Left ventricle myocardium inferior (tissue), 1 donor: ENCODE measurements at places on chromosomes 3 and 15.

- H3K4me3 ChIP-seq: no peak overlapping the region
- H3K36me3 ChIP-seq: no peaks in the 10 kb centered on the region
- no peaks in the 10 kb centered on the region for H3K27me3 ChIP-seq
- peak overlapping the region; percentile 74 for H3K27ac ChIP-seq
- H3K4me1 ChIP-seq: peaks cover 22% of the 10 kb centered on the region
Observed at GRCh38 chr3:113261626-113262303, 50.4 kb downstream of the BOC start.

GRCh38 chr3:143476965-143477640, 357.5 kb downstream of the CHST2 start:
- no peak overlapping the region for H3K27ac ChIP-seq
- no peaks in the 10 kb centered on the region for H3K4me1 ChIP-seq
- no peaks in the 10 kb centered on the region for H3K36me3 ChIP-seq
- no peak overlapping the region for H3K4me3 ChIP-seq

- no peak for DNase-seq
- H3K27me3 ChIP-seq: peaks cover 6% of the 10 kb centered on the region
- H3K4me3 ChIP-seq: no peak overlapping the region
- no peak overlapping the region for H3K27ac ChIP-seq
Observed at GRCh38 chr3:135125171-135125801, 330.2 kb downstream of the EPHB1 start.

- peaks cover 12% of the 10 kb centered on the region for H3K27me3 ChIP-seq
- no peak overlapping the region for H3K27ac ChIP-seq
- no peaks in the 10 kb centered on the region for H3K36me3 ChIP-seq
Observed at GRCh38 chr15:101543431-101543830, 53.9 kb upstream of the PCSK6 start.

GRCh38 chr3:153127788-153128187, 34.2 kb upstream of the RAP2B start:
- DNase-seq: no peak
- H3K4me1 ChIP-seq: no peaks in the 10 kb centered on the region
- no peaks in the 10 kb centered on the region for H3K36me3 ChIP-seq
- H3K4me3 ChIP-seq: no peak overlapping the region

GRCh38 chr3:13365390-13366379, 54.4 kb downstream of the NUP210 start:
- H3K4me3 ChIP-seq: no peak overlapping the region
- no peaks in the 10 kb centered on the region for H3K27me3 ChIP-seq
- H3K27ac ChIP-seq: no peak overlapping the region

GRCh38 chr3:114217266-114217665, 20.1 kb downstream of the ZNF80 start:
- peaks cover 69% of the 10 kb centered on the region for H3K27me3 ChIP-seq
- H3K4me3 ChIP-seq: no peak overlapping the region
- no peak for DNase-seq
- H3K36me3 ChIP-seq: no peaks in the 10 kb centered on the region

DNA sequence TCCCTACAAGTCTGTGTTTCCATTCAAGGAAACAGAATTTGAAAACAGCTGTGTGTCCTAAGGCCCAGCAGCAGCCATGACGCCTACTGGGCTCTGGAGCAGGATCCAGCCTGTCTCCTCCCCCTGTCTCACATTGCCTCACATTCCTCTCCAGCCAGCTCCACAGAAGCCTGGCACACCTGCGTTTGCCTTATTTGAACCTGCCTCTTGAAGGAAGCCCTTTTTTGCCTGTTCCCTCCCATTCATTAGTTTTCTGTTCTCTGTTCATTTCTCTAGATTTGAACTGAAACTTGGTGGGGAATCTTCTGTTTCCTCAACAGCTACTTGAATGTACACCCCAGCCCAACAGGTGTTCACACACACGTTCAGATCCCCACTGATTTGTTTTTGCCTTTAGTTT, 890.5 kb downstream of the TUSC7 start:
- no peaks in the 10 kb centered on the region for H3K27me3 ChIP-seq
- no peak overlapping the region for H3K27ac ChIP-seq
- H3K4me1 ChIP-seq: no peaks in the 10 kb centered on the region
- DNase-seq: no peak
- no peak overlapping the region for H3K4me3 ChIP-seq

GRCh38 chr3:139718415-139718814, 40.6 kb upstream of the NMNAT3 start:
- no peaks in the 10 kb centered on the region for H3K36me3 ChIP-seq
- H3K27me3 ChIP-seq: peaks cover 8% of the 10 kb centered on the region
- H3K27ac ChIP-seq: no peak overlapping the region
- no peak overlapping the region for H3K4me3 ChIP-seq
- H3K4me1 ChIP-seq: no peaks in the 10 kb centered on the region
- peak; percentile 44 for DNase-seq

DNA sequence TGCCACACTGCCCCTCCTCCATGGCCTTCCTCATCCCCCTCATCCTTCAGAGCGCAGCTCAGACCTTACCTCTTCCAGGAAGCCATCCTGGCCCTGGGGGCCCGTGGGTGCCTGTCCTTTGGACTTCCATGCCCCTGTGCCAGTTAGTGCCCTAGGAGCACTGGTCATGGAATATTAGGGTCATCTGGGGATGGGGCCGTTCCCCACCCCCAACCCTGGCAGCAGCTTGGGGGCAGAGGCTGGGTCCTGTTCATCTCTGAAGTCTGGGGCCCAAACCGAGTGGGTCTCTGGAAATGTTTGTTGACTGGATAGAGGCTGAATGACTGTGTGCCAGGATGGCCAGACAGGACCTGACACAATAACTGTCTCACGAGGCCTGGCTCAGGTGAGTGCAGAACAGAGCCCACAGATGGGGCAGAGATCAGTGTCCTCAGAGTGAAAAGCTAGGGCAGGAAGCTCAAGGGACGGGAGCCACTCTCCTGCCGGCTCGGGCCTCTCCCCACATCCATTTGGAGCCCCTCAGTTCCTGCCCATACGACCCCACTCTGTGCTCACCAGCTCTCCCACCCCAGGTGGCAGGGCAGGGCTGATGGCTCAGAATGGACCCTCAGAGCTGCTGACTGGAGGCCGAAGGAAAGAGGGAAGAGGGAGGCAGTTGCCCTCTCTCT, 62.5 kb downstream of the TLE3 start:
- peaks cover 94% of the 10 kb centered on the region for H3K27me3 ChIP-seq
- H3K27ac ChIP-seq: no peak overlapping the region
- DNase-seq: no peak
- peaks cover 8% of the 10 kb centered on the region for H3K4me1 ChIP-seq

- DNase-seq: peak; percentile 30
- peaks cover 25% of the 10 kb centered on the region for H3K4me1 ChIP-seq
- H3K27ac ChIP-seq: no peak overlapping the region
Observed at GRCh38 chr15:81407718-81408117, 33.7 kb upstream of the TMC3 start.

DNA sequence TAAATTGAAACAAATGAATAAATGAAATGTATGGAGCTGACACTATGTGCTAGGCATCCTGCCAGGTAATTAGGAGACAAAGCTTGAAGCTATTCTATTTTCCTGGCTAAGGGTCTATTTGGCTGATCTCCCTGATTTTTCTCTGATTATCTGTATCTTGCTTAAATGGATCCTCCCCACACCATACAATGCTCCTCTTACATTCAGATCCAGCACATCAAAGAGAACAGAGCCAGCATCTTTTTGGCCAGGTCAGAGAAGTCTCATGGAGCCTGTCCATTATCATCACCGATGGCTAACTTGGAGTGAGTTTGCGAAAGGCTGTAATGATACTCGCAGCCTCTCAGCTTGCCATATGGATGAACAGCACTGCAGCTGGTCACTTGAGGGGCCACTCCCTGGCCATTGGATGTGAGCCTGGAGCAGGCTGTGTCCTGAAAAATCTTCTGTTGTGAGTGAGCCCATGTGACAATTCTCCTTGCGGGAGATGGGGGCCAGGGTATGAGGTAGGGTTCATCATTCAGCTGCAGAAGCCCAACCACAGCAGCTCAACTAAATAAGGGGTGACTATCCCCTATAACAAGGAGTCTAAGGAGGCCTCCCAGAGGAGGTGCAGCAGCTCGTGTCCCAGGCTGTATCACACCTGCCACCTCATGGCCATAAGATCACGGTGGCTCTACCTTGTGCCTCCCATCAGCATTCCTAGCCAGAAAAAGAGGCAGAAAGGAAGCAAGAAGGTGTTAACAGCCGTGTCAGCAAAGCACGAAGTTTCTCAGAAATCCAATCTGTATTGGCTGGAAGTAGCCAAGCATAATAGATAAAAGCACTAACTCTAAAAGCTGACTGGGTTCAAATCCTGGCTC, 69.3 kb upstream of the ST8SIA2 start:
- H3K27ac ChIP-seq: no peak overlapping the region
- DNase-seq: peak; percentile 20
- no peaks in the 10 kb centered on the region for H3K36me3 ChIP-seq
- peaks cover 18% of the 10 kb centered on the region for H3K4me1 ChIP-seq
- H3K4me3 ChIP-seq: no peak overlapping the region

DNA sequence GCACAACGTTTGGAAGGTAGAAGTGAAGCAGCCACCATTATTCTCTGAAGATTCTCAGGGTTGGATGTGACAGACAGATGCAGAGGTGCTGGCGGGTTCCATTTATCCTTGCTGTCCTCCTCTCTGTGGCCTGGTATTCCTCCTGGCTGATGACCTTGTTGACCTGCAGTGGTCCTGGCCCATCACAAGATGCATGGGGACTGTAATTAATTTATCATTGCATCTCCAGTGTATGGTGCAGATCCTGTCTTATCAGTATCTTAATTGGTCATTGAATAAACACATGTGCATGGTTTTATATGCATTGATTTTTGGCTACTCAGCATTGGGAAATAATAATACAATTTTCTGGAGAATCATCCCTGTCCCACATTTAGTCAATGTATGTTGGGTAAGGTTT, 259.4 kb upstream of the LRRFIP2 start:
- H3K4me3 ChIP-seq: no peak overlapping the region
- no peak for DNase-seq
- no peak overlapping the region for H3K27ac ChIP-seq
- H3K27me3 ChIP-seq: no peaks in the 10 kb centered on the region

GRCh38 chr3:37526511-37526910, 335.2 kb upstream of the CTDSPL start:
- no peaks in the 10 kb centered on the region for H3K27me3 ChIP-seq
- DNase-seq: peak; percentile 82
- peaks cover 57% of the 10 kb centered on the region for H3K36me3 ChIP-seq
- peak overlapping the region; percentile 84 for H3K27ac ChIP-seq

- H3K27me3 ChIP-seq: no peaks in the 10 kb centered on the region
- H3K4me3 ChIP-seq: peak overlapping the region; percentile 91
- peaks cover 88% of the 10 kb centered on the region for H3K4me1 ChIP-seq
Observed at GRCh38 chr15:64096668-64097384, 1.0 kb downstream of the SNX1 start.

DNA sequence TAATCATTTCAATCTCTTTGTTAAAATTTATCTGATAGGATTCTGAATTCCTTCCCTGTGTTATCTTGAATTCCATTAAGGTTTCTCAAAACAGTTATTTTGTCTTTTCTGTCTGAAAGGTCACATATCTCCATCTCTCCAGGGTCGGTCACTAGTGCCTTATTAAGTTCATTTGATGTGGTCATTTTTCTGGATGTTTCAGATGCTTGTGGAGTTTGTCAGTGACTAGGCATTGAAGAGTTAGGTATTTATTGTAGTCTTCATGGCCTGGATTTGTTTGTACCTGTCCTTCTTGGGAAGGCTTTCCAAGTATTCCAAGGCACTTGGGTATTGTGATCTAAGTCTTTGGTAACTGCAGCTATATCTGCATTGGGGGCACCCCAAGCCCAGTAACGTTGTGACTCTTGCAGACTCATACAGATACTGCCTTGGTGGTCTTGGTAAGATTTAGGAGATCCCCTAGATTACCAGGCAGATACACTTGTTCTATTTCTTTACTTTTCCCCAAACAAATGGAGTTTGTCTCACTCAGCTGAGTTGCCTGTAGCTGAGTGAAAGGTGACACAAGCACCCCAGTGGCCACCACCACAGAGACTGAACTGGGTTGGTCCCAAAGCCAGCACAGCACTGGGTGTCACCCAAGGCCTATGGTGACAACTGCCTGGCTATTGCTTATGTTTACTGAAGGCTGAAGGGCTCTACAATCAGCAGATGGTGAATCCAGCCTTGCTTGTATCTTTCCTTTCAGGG, 18.9 kb upstream of the SLC27A2 start:
- no peak overlapping the region for H3K4me3 ChIP-seq
- no peak overlapping the region for H3K27ac ChIP-seq
- no peaks in the 10 kb centered on the region for H3K4me1 ChIP-seq
- H3K27me3 ChIP-seq: peaks cover 12% of the 10 kb centered on the region
- DNase-seq: no peak
- no peaks in the 10 kb centered on the region for H3K36me3 ChIP-seq

GRCh38 chr3:110332629-110333028, 739.0 kb upstream of the NECTIN3 start:
- DNase-seq: no peak
- H3K27me3 ChIP-seq: no peaks in the 10 kb centered on the region
- no peaks in the 10 kb centered on the region for H3K36me3 ChIP-seq
- no peak overlapping the region for H3K4me3 ChIP-seq
- no peaks in the 10 kb centered on the region for H3K4me1 ChIP-seq
- H3K27ac ChIP-seq: no peak overlapping the region

DNA sequence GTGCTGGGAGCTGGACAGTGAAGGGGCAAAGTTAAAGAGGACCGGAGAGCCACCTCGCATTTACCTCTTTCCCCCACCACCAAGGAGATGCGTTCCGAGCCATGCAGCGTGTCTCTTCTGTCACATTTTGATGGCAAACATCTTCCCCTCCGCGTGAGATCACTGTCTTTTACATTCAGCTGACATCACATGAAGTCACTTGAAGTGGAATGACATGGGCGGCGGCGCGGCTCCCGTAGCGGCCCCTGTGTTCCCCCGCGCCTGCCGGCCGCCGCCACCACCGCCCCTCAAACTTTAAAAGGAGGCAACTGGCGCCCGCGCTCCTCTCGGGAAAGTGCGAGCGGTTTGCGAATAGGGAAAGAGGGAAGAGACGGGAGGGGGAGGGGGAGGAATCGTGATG, at the start of gene FEZF2:
Gene FEZF2, minus strand, starts transcription at position 336 of the 400 bp plus-strand sequence. CDS start 682 bp downstream, outside the sequence.
- peaks cover 100% of the 10 kb centered on the region for H3K27me3 ChIP-seq
- peak within 1 kb of the TSS; percentile 47 for H3K4me3 ChIP-seq
- no peak within 1 kb of the TSS for H3K27ac ChIP-seq
- no peaks in the 10 kb centered on the region for H3K36me3 ChIP-seq
- no peak for DNase-seq

DNA sequence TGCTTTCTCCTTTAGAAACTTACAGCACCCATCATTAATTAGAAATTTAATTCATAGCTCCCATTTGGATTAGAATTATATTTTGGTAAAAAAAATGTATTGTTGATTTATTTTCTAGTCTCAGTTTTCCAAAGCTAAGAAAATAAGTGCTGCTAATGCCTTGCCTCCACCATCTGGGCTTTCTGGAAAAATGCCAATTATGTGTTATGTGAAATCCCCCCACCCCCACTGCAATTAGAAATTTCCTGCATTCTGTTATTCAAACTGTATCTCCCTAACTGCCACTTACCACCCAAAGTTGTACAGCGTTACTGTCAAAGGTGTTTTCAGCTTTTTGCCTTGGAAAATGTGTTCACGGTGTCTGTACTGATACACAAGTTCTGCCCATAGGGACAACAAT, 617.2 kb upstream of the UBE2E2 start:
- H3K4me3 ChIP-seq: no peak overlapping the region
- H3K27me3 ChIP-seq: peaks cover 12% of the 10 kb centered on the region
- no peak for DNase-seq
- no peaks in the 10 kb centered on the region for H3K36me3 ChIP-seq
- H3K4me1 ChIP-seq: no peaks in the 10 kb centered on the region

GRCh38 chr15:67134067-67134838, 68.9 kb downstream of the SMAD3 start:
- H3K27ac ChIP-seq: peak overlapping the region; percentile 79
- no peaks in the 10 kb centered on the region for H3K27me3 ChIP-seq
- no peaks in the 10 kb centered on the region for H3K36me3 ChIP-seq
- no peak for DNase-seq
- H3K4me3 ChIP-seq: peak overlapping the region; percentile 20
